ENCODE measurements at places on chromosomes 5 and 9.

DNA sequence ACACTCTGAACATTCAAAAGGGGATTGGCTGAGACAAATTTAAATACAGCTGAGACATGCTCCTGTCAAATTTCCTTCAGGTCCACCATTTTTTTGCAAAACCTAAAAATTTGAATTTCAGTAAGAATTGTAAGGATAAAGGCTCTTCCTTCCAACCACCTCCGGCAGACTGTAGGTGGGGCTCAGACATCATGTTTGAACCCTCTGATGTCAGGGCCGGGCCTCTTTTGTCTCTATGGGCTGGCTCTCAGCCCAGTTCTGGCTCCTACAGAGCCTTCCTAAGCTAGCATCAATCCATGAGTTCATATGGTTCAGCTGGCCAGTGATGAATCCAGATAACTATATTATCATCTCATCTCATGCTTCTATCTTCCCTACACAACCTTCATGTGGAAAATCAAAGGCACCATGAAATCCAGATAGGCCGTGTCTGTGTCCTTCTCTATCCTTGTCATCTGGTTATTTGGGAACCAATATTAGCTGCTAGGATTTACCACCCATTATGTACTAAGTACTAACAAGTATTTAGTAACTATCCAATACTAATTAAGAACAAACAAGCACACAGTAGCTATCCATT is 44.2 kb downstream of the NIPSNAP3B start:
- no peak for DNase-seq

DNA sequence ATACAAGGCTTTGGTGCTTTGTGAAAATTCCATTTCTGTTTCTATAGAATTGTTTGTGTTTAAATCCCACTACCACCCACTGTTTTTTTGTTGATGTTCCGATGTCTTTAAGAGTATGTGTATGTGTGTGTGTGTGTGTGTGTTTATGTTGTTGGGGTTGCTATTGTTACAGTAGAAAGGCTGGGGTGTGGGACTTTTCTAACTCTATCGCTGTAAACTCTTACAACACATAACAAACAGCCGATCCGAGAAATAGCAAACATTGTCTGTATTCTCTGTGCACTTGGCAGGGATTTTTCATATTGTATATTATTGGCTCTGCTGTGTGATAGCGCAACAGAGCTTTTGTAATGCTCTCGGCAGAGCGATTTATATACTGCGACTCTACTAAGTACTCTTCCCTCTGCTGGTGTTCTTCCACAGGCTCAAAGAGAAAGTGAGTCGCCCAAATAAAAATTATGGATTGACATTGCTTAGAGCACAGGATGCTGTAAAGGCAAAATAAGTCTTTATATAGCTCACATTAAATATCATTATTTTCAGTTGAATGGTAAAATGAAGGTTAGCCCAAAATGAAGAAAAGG is 492.2 kb upstream of the ARRDC3 start:
- DNase-seq, result no peak

DNA sequence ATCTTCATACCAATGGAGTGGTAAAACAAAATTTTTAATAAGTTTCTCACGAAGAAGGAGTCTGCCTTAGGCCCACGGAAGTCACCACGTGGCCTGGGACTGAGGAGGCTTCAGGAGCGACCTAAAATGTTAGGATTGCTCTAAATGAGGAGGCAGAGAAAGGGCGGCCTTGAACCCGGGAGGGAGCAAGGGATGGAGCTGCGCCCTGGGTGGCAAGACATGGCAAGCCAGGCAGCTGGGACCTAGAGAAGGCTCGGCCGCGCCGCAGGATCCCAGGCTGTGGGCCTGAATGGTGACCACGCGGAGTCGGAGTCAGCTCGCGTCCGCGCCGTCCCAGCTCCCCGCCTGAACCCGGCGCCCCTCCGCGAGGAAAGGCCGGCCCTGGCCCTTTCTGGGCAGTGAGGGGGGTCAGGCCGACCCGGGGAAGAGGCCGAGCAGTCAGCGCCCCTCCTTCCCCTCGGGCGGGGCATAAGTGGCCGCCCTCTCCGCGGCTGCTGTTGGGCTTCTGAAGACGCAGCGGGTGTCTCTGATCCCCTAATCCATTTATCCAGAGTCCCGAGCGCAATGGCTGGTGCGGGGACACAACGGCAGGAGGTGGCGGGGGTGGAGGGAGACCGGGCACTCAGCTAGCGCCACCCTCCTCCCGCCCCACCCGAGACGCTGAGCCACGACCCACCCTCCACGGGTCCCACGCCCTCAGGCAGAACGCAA is 10.6 kb downstream of the IRX1 start:
- DNase-seq, result no peak

- DNase-seq, result no peak
Observed at GRCh38 chr5:154444556-154445421, 1.0 kb upstream of the SAP30L start.

DNA sequence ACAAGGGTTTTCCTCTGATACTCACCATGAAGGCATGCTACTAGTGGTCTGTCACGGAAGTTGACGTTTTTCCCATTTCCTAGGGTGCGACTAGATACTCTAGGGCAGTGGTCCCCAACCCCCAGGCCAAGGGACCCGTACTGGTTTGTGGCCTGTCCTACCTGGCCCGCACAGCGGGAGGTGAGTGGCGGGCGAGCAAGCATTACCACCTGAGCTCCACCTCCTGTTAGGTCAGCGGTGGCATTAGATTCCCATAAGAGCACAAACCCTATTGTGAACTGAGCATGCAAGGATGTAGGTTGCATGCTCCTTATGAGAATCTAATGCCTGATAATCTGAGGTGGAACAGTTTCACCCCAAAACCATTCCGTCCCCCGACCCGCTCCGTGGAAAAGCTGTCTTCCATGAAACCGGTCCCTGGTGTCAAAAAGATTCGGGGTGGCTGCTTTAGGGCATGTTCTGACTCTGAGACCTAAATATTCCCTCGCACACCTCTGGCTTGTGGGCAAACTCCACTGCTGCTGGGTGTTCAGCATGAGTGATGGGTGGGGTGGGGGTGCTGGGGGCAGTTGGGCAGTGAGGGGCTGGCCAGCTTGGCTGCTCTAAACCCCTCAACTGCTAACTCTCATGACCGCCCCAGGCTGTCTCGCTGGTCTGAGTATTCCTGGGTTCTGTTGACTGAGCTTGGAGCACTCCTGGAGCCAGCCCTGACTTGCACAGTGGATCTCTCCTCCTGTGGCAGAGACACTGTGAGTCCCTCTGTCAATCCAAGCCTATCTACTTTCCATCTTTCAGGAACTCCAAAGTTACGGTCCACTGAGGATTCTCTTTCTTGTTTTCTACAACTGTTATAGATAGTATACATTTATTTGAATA is 78.3 kb upstream of the NEK6 start:
- DNase-seq, result no peak

- no peak for DNase-seq
Observed at GRCh38 chr5:77449981-77450380, 42.1 kb downstream of the WDR41 start.

- DNase-seq, result no peak
Observed at GRCh38 chr5:68381060-68381459, 165.5 kb downstream of the PIK3R1 start.

DNA sequence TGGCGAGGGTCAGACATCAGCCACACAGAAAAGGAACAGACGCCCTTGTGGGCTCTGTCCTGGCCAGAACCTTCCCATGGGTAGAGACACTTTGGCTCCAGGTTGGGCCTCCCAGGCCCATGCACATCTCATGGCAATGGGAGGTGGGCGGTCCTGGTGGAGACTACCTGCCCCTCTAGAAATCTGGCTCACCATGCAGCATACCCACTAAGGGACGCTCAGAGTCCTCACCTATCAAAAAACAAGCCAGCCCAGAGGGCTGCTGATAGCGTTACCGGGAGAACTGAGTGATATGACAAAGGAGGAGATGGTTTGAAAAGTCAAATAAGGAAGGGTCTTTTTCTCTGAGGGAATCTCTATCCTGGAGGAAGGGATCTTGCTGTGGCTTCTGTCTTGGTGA is 62.1 kb downstream of the C5orf15 start:
- no peak for DNase-seq

GRCh38 chr5:72459913-72460312 is 47.3 kb downstream of the ZNF366 start:
- no peak for DNase-seq

- no peak for DNase-seq
Observed at GRCh38 chr9:110217656-110218099, 9.7 kb upstream of the C9orf152 start.

DNA sequence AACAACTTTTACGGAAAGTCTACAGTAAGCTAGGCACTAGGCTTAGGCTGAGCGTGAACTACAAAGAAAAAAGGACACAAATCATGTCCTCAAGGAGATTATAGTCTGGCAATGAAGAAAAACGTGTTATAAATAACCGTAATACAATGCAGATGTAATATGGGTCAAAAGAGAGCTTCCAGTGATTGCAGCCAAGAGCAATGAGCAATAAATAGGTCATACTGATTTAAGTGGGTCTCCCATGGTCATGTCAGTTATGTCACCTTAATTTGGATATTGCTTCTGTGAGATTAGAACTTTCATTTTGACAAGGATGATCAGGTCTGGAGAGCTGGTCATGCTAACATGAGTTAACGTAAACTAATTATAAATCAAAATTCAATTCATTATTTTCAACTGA is 158.6 kb upstream of the GNA14 start:
- no peak for DNase-seq

DNA sequence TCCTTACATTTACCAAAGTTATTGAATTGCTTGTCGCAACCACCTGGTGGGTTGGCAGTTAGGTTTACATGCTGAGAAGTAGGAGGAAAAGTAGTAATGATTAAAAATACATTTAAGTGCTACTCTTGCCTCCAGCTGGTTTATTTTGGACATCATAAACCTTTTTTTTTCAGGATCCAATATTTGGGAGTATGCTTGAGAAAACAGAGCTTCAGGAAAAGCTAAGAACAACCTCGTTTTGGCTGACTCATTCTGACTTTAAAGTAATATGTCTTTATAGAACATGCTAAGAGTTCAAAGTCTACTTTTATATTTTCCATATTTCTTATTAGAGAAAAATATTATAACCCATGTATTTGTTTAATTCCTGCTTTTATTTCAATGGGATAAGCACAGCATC is 41.7 kb upstream of the BNC2 start:
- no peak for DNase-seq
